ENCODE measurements at places on chromosomes 11 and 22. TPM values are rescaled to one million over a fixed set of nuclear protein-coding genes. Genes with fewer than 3 reads are reported as not detected.

The SCUBE1 gene
- total RNA-seq: not detected

The ESAM gene
- total RNA-seq: 0.23 TPM

DNA sequence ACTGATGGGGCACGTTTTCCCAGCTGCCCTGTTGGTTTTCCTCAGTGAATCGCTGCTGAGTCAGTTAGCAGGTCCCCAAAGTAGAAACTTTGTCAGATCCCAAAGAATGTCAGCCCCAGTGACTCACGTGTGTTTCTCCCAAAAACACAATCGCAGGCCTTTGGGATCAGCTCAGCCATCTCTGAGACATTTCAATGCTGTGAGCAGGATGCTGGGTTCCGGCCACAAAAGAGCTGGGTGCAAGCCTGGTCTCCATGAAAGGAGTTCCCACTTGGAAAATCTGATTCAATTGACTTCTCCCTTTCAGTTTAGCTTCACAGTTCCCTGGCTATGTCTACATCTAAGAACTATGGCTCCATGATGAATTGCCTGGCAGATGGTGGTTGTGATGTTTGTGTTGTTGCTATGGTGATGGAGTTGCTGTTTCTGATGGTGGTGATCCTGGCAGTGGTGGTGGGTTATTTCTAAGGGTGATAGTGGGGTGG is 28.0 kb downstream of the MYEOV start:
- DNase-seq: no peak
- no peak overlapping the region for H3K27ac ChIP-seq
- no peak overlapping the region for H3K4me3 ChIP-seq
- no peaks in the 10 kb centered on the region for H3K27me3 ChIP-seq
- H3K36me3 ChIP-seq: no peaks in the 10 kb centered on the region

The CEND1 gene
- 2.2 TPM for total RNA-seq

- no peak overlapping the region for H3K4me3 ChIP-seq
- no peaks in the 10 kb centered on the region for H3K27me3 ChIP-seq
- DNase-seq: no peak
- H3K36me3 ChIP-seq: peaks cover 51% of the 10 kb centered on the region
Observed at GRCh38 chr11:48074425-48075181, 94.2 kb downstream of the PTPRJ start.

GRCh38 chr11:748007-748359 is 719 bp downstream of the TALDO1 start:
- no peak for DNase-seq
- H3K27ac ChIP-seq: peak overlapping the region; percentile 76
- H3K4me1 ChIP-seq: peaks cover 18% of the 10 kb centered on the region
- no peaks in the 10 kb centered on the region for H3K27me3 ChIP-seq
- peak overlapping the region; percentile 85 for H3K4me3 ChIP-seq
- peaks cover 20% of the 10 kb centered on the region for H3K36me3 ChIP-seq

DNA sequence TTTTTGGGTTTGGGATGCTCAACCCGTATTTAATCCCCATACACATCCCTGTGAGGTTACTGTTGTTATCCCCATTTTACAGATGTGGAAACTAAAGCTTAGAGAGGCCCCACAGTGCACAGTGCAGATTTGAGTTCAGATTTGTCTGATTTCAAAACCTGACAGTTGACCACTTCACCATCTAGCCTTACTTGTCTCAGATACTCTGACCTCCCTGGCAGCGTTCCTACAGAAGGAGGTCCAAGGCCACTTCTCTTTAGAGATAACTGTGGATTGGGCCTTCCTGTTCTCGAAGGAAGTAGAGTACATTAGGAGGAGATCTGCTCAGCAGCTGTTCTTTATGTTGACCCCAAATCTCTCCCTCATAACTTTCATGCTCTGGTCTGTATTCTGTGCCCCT is 46.7 kb upstream of the CTTN start:
- DNase-seq: no peak
- peaks cover 59% of the 10 kb centered on the region for H3K36me3 ChIP-seq
- no peaks in the 10 kb centered on the region for H3K27me3 ChIP-seq
- no peak overlapping the region for H3K4me3 ChIP-seq
- no peaks in the 10 kb centered on the region for H3K4me1 ChIP-seq

DNA sequence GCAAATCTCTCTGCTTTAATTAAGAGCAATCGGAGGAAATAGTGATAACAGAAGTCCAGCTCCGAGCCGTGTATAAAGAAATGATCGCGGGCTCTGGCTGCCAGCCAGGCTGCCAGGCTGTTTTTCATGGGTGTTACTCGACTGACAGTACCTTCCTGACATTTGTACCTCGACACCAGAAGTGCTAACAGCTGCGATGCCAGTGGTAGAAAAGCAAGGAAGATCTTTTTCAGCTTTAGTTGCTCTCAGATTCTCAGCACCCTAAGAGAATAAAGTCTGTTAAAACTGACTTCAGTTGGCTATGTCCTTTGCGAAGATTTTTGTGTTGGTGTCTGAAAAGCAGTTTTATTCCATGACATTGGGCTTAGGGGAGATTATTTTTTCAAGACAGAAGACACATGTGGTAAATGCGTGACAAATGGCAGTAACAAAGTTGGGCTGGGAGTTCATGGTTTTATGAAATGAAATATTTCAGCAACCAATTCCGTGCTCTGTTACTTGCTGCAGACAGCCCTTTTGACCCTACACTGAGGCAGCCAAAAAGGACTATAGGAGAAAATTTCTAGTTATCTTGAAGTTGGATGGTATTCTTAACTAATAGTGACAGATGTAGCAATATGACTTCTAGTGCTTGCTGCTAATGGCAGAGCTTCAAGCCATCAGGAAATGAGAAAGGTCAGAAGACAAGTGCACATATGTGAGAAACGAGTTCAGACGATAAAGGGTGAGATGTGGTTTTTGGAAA is 296.2 kb downstream of the CNTN5 start:
- no peak overlapping the region for H3K27ac ChIP-seq
- H3K4me3 ChIP-seq: no peak overlapping the region
- H3K27me3 ChIP-seq: no peaks in the 10 kb centered on the region
- no peaks in the 10 kb centered on the region for H3K4me1 ChIP-seq
- DNase-seq: no peak
- no peaks in the 10 kb centered on the region for H3K36me3 ChIP-seq

GRCh38 chr22:46777609-46777970 is 15.1 kb downstream of the TBC1D22A start:
- peaks cover 47% of the 10 kb centered on the region for H3K4me1 ChIP-seq
- peak overlapping the region; percentile 86 for H3K27ac ChIP-seq
- peak overlapping the region; percentile 54 for H3K4me3 ChIP-seq

The MMP13 gene
- not detected for total RNA-seq

The SMC1B gene
- total RNA-seq: 0.50 TPM

DNA sequence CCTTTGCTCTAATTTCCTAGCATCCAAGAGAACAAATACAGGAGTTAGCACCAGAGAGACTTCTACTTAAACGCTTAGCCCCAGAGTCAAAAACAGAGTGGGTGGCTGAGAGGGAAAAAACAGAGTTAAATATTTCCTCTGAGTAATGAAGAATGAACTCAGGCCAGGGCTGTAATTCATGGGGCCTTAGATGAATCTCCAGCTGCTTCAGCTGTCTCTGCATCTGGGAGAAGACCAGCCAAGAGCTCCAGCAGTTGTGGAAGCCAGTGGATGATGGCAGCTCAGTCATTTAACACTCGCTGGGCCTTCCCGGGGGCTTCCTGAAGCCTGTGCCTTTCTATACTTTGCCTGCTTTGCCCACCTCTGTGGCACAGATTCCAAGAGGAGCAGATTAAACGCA is 5.7 kb upstream of the ADAMTS15 start:
- H3K27me3 ChIP-seq: peaks cover 27% of the 10 kb centered on the region
- no peak overlapping the region for H3K4me3 ChIP-seq
- DNase-seq: no peak

GRCh38 chr11:128174465-128175291 is 412.7 kb downstream of the ETS1 start:
- no peak for DNase-seq
- peaks cover 47% of the 10 kb centered on the region for H3K4me1 ChIP-seq
- H3K4me3 ChIP-seq: no peak overlapping the region

DNA sequence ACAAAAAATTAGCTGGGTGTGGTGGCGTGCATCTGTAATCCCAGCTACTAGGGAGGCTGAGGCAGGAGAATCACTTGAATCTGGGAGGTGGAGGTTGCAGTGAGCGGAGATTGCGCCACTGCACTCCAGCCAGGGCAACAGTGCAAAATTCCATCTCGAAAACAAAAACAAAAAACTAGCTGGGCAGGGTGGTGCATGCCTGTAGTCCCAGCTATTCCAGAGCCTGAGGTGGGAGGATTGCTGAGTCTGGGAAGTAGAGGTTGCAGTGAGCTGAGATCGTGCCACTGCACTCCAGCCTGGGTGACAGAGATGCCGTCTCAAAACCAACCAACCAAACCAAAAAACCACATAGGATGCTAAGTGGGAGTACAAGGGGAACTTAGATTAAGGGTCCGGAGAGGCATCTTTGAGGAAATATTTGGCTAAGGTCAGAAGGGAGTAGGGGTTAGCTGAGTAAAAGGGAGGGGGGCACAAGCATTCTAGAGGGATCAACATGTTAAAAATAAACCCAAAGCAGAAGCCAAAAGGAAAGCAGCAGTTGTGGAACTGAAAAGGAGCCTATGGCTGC is 10.2 kb downstream of the PHF5A start:
- H3K4me3 ChIP-seq: no peak overlapping the region
- no peak for DNase-seq
- peaks cover 34% of the 10 kb centered on the region for H3K36me3 ChIP-seq
- no peaks in the 10 kb centered on the region for H3K27me3 ChIP-seq
- no peak overlapping the region for H3K27ac ChIP-seq
- H3K4me1 ChIP-seq: peaks cover 3% of the 10 kb centered on the region

DNA sequence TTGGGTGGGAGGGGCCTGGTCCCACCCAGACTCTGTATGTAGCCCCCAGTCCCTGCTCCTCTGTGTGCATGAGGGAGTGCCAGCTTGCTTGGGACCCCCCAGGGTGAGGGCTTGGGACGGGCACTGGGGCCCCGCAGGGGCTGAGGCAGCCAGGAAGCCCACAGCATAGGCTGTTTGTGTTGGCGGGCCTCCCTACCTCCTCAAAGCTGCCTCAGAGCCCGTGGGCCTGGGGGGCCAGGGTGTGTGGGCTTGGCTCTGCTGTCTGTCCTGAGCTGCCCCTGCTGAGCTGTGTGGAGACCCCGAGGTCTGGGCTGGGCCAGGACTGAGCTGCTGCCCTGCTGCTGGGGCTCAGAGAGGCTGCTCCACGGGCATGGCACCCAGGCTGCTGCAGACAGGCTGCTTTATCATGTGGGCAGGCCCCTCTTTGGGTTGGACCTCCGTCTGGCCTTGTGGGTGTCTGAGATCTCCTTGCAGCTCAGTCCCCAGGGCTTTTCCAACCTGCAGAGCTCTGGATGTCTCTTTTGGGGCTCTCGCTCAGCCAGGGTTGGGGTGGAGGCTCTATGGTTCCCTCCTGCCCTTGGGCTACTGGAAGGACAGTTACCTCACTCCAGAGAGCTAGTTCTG is 3.3 kb downstream of the TSPAN4 start:
- no peak overlapping the region for H3K27ac ChIP-seq
- H3K27me3 ChIP-seq: peaks cover 1% of the 10 kb centered on the region
- no peak for DNase-seq
- H3K4me3 ChIP-seq: no peak overlapping the region

DNA sequence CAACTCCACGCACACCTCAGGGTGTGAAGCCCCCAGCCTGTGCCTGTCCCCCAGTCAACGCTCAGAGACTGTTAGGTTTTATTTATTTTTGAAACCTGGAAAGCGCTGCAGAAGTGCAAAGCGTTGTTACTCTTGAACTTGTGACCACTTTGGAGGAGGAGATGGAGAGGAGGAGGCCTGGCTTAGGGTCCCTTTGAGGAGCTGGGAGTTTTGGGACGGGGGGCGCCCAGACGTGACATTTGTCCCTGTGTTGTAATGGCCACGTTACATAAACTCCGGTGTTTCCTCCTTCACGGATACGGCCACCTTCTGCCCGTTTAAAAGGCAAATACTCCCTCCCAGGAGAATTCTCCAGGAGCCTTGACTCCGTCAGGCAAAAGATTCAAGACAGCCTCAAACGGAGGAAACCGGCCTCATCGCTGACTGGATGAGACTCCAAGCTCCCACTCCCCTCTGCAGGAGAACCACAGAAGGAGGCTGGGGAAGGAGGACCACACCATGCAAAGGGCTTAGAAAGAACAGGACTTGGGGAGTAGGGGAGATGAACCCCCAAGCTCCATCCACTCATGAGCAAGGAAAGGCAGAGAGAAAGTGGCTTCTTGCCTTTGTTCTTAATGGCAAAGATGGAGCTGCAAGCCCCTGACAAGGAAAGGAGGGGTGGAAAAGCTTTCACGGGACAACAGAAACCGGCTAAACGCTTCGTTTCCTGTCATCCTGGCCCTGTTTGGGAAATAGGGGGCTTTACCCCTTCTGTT is 630 bp downstream of the PIK3IP1 start:
- H3K27me3 ChIP-seq: no peaks in the 10 kb centered on the region
- H3K4me1 ChIP-seq: peaks cover 66% of the 10 kb centered on the region
- H3K36me3 ChIP-seq: peaks cover 21% of the 10 kb centered on the region
- peak; percentile 25 for DNase-seq
- H3K4me3 ChIP-seq: peak overlapping the region; percentile 97

The TMEM225 gene
- total RNA-seq: not detected

- H3K27me3 ChIP-seq: peaks cover 9% of the 10 kb centered on the region
- H3K4me3 ChIP-seq: no peak overlapping the region
- no peaks in the 10 kb centered on the region for H3K4me1 ChIP-seq
- H3K36me3 ChIP-seq: no peaks in the 10 kb centered on the region
- H3K27ac ChIP-seq: no peak overlapping the region
Observed at GRCh38 chr11:46906609-46907041, 11.7 kb downstream of the LRP4 start.

The RASL10A gene
- total RNA-seq: 0.52 TPM

DNA sequence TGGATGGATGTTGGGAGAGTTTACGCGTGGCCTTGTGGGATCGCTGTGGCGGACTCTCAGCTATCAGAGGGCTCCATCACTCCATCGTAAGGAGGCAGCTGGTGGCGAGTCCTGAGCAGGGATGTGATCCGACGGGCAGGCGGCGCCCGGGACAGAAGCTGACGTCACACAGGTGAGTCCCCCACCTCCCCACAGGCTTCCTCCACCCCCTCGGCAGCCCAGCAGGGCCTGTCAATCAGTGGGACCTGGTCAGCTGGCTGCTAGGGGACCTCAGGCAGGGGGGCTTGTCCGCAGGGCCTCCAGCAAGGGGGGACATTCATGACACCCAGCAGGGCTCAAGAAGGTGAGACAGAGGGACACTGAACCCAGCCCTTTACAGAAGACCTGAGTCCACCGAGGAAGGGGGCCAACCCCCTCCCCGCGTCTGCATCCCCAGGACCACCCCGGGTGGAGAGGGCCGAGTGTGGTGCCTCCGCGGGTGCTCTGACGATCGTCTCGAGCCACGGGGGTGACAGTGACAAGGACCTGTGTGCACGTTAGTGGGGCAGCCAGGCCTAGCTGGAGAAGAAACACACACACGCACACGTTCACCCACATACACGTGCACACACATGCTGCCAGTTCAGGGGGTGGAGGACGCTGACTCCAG is 7.1 kb downstream of the HRAS start:
- no peak overlapping the region for H3K27ac ChIP-seq
- H3K36me3 ChIP-seq: peaks cover 8% of the 10 kb centered on the region
- H3K4me3 ChIP-seq: no peak overlapping the region
- H3K4me1 ChIP-seq: no peaks in the 10 kb centered on the region
- H3K27me3 ChIP-seq: no peaks in the 10 kb centered on the region

The INS gene
- not detected for total RNA-seq

The CABP7 gene
- total RNA-seq: 0.05 TPM

The FBLN1 gene
- not detected for total RNA-seq

The KIRREL3 gene
- total RNA-seq: not detected
